ENCODE measurements at places on chromosomes 1 and 21.

DNA sequence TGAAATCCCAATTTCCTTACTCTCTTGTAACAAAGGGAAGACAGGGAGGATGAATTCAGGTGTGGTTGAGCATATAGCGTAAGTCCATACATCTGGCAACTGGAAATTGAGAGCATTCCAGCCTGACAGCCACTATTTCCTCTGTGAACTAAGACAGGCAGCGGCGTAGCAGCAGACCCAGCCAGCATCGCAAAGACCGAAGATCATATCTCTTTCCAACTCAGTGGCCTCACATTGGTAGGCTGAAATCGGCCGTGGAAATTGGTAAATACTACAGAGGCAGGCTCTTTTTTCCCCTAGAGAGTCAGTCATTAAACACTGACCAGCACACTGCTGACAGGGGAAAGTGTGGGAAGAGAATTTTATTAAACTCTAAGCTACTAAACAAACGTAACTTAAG, 43.4 kb downstream of the TARBP1 start:
- no peak for DNase-seq

- DNase-seq: no peak
Measured at GRCh38 chr1:5108740-5109139, 454.3 kb downstream of the AJAP1 start.

- no peak for DNase-seq
Measured at GRCh38 chr1:42152119-42152518, 1.1 kb upstream of the GUCA2B start.

- DNase-seq: no peak
Measured at GRCh38 chr1:221347706-221348105, 394.2 kb downstream of the DUSP10 start.

DNA sequence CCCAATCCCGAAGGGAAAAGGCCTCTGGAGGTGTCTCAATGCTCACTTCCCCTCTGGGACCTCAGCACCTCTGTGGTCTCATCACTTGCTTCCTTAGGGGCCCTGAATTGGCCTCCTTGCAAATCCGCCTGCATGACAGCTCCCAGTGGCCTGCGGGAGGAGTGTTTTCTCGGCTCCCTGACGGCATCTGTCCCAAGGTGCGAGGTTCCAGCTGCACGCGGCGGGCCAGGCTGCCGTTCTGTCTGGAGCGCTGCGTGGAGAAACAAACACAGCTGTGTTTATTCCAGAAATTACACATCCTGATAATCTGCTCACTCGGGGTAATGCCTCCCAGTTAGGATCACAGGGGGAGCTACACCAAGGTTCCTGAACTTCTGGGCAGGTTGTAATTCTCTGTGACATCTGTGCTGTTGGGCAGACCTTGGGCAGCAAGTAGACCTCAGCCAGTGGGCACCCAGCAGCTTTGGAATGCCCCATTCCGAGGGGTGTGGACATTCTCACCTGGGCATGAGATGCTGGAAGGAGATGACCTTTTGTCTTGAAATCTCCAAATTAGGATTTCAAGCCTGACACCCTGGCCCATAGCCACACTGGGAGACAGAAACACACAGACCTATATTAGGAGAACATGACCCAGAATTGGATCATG, 18.2 kb downstream of the EPHB2 start:
- DNase-seq: no peak

DNA sequence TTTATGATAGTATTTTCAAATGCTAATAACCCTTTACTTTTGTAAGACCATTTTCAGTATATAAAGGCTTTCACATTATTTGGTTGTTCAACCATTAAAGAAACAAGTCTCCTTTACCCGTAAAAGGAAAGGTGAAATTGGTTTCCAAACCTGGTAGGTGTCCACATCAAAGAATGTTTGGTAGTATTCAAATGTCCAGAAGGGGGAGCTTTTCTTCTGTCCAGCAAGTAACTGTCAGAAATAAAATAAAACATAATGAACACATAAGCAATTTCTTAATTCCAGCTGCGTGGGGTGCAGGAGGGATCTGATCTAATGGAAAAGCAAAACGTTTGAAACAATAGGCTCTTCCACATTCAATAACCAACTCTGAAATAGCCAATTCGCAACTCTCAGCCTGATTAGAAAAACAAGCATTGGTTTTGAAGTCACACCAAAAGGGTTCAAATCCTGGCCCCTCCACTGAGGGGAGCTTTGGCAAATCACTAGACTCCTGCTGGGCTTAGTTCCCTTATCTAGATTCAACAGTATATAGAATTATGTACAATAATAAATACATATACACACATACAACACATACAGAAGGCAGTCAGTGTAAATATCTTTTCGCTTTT, 11.0 kb downstream of the YIPF1 start:
- DNase-seq: peak; percentile 60
